ENCODE measurements at places on chromosomes 16 and 17.
A peak's percentile ranks its signal among the peaks of the same experiment; 100 is the strongest.

DNA sequence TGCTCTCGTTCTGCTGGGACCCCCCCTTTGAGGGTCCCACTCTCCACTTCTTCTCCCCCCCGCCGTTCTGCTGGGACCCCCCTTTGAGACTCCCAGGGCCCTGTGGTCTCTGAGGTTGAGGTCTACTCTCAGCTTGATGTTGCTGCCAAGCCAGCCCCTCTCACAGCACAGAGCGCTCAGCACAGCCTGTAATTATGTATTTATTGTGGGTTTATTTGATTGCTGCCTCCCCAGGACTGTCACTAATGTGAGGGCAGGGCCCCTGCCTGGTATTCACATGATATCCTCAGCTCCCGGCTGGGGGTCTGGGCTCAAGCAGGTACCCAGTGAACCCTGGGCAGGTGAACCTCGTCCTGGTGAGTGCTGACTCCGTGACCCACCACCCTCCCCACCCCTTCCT is 35.4 kb downstream of the ACTG1 start:
- DNase-seq, result no peak

DNA sequence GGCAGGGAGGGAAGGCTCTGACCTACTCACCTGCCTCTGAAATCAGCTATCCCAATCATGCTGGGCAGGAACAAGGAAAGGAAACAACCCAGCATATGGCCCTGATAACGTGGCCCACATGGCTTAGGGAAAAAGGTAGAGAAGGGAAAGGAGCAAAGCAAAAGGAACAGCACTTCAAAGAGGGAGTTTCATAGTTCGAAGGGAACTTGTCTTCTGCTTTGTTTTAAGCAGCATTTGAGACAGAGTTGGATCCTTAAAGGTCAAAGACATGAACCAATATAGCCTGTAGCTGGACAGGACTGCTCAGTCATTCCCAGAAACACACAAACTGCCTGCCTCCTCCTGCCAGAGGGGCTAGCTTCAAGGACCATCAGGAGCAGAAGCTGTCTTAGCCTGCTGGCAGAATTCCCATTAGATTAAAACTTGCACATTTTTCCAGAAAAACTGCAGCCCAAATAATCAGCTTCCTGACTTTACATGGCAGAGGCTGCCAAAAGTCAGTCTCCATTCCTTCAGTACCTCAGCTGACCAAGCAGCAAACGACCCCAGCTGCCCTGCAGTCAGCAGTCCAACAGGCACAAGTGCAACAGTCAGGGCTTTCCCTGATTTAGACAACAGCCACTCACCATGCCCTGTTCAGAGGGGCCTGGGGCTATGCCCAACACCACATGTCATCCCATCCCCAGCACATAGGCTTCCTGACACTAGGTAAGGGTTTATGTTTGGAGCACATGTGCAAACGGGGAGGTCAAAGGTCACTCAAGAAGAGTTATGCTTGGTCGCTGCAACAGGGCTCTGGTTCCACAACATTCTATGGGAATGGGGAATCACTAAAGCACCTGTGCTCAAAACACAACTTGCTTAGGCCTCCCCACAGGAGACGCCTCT is 32.5 kb downstream of the RANBP10 start:
- DNase-seq, result no peak

DNA sequence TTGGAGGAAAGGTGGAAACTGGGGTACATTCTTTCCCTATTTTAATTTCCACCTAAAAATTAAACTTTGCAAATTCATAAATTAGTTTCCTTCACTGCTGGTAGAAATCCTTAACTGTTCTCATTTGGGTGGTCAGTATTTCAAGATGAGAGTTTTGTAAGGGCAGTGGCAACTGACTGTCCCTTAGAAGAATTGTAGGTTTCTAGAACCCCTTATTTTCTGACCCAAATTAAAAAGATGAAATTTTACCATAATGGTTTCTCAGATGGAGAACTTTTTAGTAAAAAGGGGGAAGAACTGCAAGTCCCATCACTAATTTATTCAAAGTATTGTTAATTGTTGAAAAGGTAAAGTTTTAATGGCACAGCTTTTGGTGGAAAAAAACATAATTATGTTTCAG is 5.6 kb downstream of the IGF2BP1 start:
- DNase-seq, result no peak

DNA sequence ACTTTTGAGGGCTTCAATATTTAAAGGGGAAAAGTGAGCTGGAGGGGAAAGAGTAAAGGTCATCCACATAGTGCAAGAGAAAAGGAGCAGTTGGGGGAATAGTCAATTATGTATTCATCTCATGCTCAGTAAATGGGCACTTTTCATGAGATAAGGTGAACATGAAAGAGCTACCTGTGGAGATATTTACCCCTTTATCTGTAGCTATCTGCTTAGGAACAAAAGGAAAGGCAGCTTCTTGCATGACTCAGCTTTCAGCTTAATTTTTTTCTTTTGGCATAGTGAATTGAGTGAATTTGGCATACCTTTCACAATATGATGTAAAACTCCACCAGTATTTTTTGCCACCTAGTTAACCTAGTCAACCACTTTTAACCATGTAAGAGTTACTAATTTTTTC is 26.4 kb downstream of the CPD start:
- no peak for DNase-seq

DNA sequence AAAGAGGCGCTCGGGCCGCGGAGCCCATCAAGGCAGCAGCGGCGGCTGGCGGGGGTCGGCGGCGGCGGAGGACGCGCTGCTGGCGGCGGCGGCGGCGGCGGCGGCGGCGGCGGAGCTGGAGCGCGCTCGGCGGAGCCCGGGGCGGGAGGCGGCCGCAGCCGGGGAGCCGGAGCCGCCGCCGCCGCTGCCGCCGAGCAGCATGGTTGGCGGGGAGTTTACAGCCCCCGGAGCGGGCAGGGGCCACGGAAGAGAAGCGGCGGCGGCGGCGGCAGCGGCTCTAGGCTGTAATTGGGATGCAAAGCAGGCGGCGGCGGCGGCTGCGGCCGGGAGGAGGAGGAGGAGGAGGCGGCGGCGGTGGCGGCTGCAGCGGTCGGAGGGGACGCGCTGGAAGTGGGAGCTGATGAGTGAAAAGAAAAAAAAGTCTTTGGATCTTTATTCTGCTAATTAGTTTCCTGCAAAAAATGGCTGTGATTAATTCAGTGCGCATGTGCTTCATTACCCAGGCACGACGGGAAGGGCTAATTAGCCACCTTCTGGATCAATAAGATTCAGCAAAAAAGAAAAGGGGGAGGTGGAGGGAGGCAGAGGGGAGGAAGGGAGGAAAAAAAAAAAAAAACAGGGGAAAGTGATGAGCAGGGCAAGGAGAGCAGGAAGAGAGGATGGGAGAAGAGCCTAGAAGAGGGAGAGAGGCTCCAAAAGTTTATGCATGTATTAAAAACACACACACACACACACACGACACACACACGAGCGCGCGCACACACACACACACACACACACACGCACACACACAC is 10.9 kb upstream of the ZFHX3 start:
- peak; percentile 63 for DNase-seq

DNA sequence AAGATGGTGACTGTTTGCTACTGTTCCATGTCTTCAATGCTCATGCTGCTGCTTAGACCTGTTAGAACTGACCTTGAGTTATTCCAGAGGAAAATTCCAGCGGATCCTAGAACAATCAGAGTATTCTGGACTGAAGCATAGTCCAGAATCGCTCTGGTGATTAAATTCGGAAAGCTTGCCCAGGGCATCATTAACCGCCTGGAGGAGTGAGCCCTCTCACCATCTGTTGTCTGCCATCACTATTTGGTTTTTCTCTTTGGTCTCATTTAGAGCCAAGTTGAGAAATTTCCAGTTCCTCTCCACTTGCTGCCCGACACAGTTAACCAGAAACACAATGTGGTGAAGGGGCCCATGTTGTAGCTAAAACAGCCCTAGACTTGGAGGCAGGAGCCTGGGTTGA is 104.1 kb downstream of the BMERB1 start:
- DNase-seq, result no peak

DNA sequence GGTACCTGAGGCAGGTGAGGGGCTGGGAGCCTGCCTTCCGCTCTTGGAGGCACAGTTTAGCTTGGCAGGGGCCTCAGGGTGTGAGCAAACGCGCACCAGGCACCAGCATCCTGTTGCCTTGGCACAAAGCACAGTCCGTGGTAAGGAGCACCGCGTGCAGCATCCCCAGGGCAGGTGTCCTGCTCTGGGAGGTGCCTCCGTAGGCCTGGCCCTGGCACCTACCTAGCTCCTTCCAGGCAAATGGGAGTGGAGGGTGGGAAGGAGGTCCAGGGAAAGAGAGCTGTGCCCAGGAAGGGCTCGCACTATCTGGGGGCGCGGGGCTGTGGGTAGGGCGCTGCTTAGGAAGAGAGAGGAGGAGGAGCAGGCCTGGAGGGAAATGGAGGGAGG is 3.1 kb upstream of the GSE1 start:
- DNase-seq, result no peak

GRCh38 chr16:11411059-11411550 is 65.8 kb downstream of the RMI2 start:
- DNase-seq, result no peak

DNA sequence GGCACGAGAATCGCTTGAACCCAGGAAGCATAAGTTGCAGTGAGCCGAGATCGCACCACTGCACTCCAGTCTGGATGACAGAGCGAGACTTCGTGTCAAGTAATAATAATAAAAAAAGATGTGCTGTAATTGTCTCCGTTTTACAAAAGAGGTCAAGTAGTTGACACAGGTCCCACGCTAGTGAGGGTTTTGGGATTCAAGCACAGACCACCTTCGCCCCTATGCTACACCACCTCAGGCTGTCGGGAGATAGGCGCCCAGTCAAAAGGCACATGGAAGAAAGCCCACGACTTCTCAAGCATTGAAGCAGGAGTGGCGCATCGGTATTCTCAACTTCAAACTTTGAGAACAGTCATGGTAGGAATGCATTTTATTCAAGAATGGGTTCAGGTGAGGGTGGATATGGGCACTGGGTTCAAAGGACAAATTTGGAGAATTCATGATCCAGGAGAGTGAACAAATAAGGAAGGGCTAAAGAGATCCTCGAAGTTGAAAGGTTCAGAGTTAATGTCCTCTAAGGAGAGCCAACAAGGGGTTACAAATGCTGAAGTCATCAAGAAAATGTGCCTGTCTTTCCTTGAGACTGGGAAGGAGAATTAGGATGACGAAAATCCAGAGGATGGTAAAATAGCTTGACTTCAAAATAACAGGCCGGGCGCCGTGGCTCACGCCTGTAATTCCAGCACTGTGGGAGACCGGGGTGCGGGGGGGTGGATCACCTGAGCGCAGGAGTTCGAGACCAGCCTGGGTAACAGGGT is 1.4 kb upstream of the AMZ2 start:
- no peak for DNase-seq

DNA sequence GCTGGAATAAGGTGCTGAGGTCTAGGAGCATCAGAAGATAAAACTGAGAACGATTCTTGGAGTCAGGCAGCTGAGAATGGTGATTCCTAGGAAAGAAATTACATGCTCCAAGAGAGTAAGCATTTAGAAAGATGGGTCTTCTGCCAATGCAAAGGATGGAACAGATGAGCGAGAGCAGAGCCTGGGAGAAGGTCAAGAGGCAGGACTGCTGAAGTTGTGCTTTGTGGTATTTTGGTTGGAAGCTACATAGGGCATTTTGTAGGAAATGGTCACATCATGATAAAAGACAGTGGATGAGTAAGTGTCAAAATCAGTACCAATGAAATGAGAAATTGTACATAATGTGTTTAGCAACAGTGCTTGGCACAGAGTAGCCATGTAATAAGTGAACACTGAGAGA is 1.4 kb upstream of the CRYM start:
- DNase-seq, result no peak

GRCh38 chr17:6480303-6480675 is 36.0 kb downstream of the PIMREG start:
- no peak for DNase-seq

GRCh38 chr16:51383909-51384308 is 232.8 kb upstream of the SALL1 start:
- DNase-seq, result no peak

- no peak for DNase-seq
Observed at GRCh38 chr17:18235743-18236256, 10.4 kb downstream of the LLGL1 start.

DNA sequence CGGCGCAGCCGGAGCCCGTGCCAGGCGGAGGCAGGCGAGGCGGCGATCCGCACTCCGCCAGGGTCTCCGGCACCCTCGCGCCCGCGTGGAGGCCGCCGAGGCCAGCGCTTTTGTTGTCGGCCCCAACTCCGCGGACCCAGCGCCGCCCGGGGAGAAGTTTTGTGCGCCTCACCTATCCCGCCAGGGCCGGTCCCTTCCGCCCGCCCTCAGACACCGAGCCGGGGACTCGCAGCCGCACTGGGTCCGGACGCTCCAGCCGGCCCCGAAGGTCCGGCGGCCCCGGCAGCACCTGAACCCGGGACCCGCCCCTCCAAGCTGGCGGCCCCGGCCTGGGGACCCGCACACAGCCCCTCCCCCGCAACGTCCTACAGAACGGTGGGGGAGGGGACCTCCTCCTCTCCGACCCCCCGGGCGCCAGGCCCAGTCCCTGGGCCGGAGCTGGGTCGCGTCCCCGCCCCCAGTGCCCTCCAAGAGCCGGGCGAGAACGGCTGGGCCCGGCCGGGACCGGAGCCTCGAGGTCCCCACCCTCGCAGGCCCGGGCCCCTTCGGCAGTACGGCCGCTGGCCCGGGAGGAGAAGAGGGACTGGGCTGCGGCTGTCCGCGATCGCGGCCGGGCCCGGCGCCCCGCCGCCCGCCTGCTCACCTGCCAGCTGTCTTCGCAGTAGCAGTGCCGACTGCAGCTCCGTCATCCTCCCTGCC is 698 bp downstream of the UBE2G1 start:
- peak; percentile 51 for DNase-seq

GRCh38 chr16:80144191-80144590 is 396.6 kb upstream of the DYNLRB2 start:
- no peak for DNase-seq

DNA sequence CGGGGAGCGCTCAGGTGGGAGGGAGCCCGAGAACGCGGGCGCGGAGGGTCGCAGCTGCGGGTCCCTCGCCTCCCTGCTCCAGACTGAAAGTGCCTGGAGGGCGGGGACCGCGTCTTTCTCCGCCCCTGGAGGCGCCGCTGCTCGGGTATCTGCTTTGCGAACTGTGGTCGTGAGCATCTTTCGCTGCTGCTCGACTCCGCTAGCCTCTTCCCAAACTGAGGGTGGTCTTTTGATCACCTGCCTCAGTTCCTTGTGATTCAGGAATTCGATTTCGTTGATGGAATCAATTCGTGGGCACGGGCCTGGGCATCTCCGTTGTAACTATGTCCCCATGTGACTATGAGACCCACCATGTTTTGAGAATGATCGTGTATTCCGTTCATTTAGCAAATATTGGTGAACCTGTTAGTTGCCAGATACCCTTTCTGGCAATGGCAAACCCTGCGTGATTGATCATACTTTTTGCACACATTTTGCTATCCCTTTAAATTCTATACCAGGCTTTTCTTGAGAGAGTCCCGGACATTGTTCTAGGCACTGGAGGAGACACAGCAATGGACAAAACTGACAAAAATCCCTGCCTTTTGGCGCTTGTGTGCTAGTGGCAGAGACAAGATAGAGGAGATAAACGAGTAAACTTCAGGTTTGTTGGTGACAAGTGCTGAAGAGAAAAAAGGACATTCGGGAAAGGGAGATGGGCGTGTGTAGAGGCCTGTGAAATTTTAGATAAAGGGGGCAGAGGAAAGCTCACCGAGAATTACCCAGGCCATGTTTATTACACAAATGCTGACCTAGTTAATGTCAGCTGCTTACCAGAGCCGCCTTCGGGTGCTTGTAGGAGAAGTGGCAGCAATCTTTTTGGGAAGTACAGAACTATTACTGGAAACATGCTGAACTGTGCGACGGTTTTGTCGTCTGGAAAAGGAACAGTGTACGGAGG is 948 bp downstream of the UTP18 start:
- peak; percentile 76 for DNase-seq

GRCh38 chr16:13100970-13101369 is 199.6 kb downstream of the SHISA9 start:
- DNase-seq, result no peak

- DNase-seq, result no peak
Observed at GRCh38 chr17:29074488-29074887, 31.5 kb downstream of the PIPOX start.

GRCh38 chr16:820748-821147 is 20.2 kb upstream of the GNG13 start:
- DNase-seq, result no peak
